Activated CD4-positive, alpha-beta T cell treated with anti-CD3 and anti-CD28 coated beads for 24 hours (primary cell): ENCODE measurements at places on chromosomes 13 and 19.
A peak's percentile ranks its signal among the peaks of the same experiment; 100 is the strongest.

- no peak for DNase-seq
Measured at GRCh38 chr13:23516190-23516589, 54.0 kb upstream of the TNFRSF19 start.

GRCh38 chr13:78601124-78601873 is 2.1 kb downstream of the POU4F1 start:
- DNase-seq = no peak

GRCh38 chr13:48318821-48319511 is 15.4 kb downstream of the RB1 start:
- DNase-seq = no peak

- DNase-seq = no peak
Measured at GRCh38 chr19:35514282-35514809, 897 bp upstream of the DMKN start.

GRCh38 chr13:112943309-112944125 is 25.5 kb upstream of the MCF2L start:
- peak; percentile 19 for DNase-seq

- no peak for DNase-seq
Measured at GRCh38 chr13:43545317-43545874, 241.4 kb downstream of the ENOX1 start.

DNA sequence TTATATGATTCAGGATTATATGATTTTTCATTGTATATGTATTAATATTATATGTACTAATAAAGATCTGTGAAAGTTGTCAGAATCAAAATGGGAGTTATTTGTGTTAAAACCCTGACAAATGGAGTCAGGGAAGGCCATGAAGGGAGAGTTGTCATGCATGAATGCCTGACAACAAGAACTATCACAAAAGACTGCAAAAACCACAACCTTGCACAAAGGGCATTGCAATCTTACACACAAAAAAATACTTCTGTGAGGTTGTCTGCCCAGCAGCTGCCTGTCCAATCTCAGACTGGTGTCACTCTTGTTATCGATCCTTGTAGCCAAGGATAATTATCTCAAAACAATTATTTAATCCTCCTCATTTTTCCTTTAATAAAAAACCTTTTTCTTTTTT is 21.2 kb upstream of the RBM26 start:
- DNase-seq = no peak

DNA sequence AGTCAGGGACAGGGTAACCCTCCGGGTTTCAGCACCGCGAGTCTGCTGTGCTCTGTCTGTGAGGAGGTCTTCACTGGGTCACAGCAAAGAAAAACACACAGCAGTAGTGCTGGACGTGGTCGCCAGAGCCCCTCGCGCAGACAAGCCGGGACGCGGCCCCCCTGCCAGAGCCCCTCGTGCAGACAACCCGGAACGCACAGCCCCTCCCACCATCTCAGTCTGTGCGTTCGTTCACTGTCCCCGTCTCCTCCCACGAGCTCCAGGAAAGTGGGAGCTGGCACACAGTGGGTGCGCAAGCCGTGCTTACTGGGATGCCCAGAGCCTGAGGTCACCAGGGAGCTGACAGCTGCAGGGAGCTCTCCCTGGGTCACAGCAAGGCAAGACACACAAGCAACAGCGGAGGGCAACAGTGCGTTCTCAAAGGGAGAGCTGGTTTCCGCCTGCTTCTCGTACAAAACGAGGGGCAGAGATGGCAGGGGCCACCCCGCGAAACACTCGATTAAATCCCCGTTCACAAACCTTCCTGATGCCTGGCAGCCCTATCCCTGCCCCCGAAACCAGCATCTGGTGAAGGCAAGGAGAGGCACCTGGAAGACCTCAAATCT is 3.2 kb upstream of the PLPP2 start:
- no peak for DNase-seq

DNA sequence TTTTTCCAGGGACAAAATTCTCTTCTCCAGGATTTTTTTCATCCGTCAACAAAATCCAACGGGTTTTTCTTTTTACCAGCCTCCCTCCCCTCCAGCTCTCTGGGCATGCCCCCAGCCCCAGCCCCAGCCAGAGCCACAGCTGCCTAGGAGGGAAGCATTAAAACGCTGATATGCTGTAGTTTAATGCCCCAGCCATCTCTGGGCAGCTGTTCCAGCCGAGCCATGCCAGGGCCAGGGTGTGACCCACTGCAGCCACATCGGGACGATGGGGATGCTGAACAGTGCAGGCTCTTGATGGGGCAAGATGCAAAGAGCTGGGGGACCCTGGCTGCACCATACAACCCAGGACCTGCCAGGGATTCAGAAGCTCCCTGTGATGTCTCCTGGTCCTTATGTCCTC is 32.1 kb downstream of the TSHZ3 start:
- no peak for DNase-seq

DNA sequence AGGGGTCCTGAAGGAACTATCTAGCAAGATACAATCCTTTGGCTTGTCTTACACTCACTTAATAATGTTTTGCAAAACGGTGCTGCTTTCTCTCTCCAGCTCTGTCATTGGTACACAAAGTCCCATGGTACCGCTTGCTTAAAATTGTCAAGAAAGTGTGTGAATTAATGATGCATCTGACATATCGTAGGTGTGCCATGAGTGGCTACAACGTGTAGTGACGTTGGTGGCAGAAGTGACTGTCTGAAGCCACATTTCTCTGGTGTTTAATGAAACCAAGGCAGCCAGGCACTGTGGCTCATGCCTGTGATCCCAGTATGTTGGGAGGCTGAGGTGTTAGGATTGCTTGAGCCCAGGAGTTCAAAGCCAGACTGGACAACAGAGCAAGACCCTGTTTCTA is 2.6 kb downstream of the HSH2D start:
- no peak for DNase-seq

DNA sequence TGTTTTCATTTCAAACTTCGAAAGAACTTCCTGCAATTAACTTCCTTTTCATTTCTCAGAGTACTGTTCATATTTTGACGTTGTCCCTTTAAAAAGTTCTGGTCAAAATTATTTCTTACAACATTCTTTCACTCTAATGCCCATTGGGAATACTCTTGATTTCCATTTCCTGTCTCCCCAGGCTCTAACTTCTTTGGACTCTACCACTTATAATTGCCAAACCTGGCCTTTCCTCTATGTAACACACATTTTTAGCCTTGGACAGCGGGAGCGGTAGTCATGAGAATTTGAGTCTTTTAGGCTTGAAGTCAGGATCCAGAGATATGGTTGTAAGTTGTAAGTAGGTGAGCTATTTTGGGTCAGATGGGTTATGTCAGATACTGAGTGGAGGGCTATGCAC is 163.5 kb upstream of the SPRY2 start:
- DNase-seq = no peak

GRCh38 chr13:50323440-50324065 is 308.3 kb downstream of the KCNRG start:
- no peak for DNase-seq

DNA sequence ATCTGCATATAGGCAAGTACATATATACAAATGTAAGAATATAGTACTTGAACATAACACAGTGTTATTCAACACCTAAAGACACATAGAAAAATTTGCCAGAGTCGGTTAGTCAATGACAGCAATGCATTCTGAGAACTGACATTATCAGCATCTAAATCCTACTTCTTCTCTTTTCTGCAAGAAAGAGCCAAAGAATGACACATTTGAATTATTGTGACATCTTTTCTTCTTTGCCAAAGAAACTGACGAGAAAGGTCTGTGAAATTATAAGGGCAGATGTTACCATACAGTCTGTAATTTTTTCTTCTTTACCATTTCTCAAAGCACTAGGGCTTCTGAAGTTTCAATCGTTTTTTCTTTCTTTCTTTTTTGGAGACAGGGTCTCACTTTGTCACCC is 350.9 kb upstream of the NBEA start:
- DNase-seq = no peak

- DNase-seq = no peak
Measured at GRCh38 chr19:38725469-38726283, 18.6 kb downstream of the CAPN12 start.
